ENCODE measurements at places on chromosomes 16 and 17. TPM values are rescaled to one million over a fixed set of nuclear protein-coding genes. Genes with fewer than 3 reads are reported as not detected.

DNA sequence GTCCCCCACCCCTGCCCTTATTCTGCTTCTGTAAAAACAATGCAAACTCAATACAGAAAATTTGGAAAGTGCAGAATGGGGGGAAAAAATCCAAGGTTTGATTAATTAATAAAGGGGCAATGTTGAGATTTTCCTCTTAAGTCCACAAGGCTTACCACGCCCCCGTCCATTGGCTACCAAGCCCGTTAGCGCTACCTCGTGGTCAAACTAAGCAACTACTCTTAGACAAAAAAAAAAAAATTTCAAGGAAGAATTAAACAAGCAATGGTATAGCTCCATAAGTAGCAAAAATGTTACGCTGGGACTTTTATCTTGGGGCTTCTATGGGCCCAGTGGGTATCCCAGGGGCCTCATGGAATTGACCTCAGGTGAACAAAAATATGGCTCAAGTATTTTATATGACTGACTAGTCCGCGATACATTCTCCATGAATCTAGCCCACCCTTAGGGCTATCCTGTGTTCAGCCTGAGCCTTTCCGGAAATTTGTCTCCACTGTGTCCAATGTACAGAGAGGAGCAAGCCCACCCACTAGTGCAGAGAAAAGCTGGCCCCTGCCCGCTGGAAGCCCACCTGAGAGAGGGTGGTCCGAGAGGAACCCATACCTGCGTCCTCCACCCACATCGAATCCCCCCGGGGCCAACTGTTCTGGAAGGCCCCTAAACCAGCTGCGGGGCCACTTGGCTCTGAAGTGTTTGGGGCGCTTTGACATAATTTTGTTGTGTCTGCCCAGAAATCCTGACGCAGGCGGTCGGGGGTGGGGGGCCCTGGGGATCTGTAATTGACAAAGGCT lies 19.1 kb upstream of the TEX2 start:
- DNase-seq: peak; percentile 75

GRCh38 chr16:80250381-80250780 lies 290.4 kb upstream of the DYNLRB2 start:
- DNase-seq: no peak

DNA sequence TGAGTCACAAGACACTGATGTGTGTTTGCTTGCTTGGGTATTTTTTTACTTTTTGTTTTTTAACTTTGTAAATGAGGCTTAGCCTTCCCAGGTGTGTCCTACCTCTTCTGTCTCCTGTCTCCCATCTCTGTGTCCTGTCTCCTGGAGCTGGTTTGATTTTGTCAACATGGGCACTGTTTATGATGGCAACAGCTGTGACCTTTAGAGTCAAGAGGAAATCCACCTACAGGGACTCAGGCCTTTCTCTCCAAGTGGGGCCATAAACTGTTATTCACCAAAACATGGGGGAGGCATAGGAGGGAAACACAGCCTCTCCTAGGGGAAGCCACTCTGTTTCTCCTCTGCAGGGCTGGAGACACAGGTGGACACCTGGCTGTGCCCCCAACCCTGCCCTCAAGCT lies 13.1 kb upstream of the PLCG2 start:
- no peak for DNase-seq

PPP1R1B gene
- total RNA-seq: 6.5 TPM

- no peak for DNase-seq
Measured at GRCh38 chr17:68600067-68600930, 868 bp downstream of the FAM20A start.

MFSD6L gene
- 0.48 TPM for total RNA-seq

TBC1D26 gene
- total RNA-seq: 12.0 TPM

DNA sequence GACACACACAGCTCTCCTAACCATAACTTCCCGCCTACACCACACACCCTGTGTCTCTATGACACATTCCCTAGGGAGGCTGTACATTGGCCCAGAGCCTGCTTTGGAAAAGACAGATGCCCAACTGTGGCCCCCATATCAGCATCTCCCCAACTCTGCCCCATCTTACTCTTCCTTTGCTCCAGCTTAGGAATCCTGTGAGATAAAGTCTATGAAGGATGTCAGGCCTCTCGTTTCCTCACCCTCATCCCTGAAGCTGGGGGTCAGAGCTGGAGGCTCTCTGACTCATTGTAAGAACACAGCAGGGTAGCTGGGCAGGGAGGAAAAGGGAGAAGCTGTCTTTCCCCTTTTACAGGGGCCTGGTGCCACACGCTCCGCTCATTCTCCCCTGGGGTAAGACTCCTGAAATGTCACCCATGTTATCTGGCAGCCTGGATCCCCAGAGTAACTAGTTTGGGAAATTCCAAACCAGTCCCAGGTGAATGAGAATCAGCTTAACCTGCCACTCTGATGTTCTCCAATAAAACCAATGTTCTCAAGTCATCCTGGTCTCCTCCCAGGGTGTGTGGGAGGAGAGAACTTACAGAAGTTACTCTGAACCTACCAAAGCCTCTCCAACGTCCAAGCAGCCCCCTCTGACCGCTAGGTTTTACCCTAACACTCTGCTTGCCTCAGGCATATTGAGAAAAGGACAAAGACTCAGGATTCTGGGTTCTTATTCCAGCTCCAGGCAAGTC lies 2.8 kb downstream of the RAPGEFL1 start:
- peak; percentile 61 for DNase-seq

GRCh38 chr17:352421-353212 lies at the start of gene RPH3AL:
RPH3AL (minus strand) TSS chr17:352807; CDS start chr17:327543, 25,264 bp downstream.
- DNase-seq: peak; percentile 89

ITGA2B gene
- total RNA-seq: 4.3 TPM

ACSM3 gene
- 8.9 TPM for total RNA-seq
